ENCODE measurements at places on chromosomes 13 and 19. TPM values are rescaled to one million over a fixed set of nuclear protein-coding genes. Genes with fewer than 3 reads are reported as not detected.

DNA sequence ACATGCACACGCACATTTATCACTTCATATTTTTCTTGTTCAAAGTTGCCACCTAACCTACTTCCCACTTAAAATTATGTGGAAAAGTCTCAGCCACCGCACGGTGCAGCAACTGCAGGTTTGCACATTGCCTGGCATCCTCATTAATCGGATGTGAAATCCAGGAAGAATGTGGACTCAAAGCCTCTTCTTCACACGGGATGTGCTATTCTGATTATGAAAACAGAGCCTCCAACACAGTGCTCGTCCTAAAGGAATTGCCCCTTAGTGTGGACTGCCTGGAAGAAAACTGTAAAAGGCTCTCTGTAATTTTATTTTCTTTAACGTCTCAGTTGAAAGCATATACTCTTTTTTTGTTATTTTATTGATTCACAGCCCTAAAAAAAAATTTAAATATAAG, 1303.5 kb downstream of the EFNB2 start:
- DNase-seq = no peak

DNA sequence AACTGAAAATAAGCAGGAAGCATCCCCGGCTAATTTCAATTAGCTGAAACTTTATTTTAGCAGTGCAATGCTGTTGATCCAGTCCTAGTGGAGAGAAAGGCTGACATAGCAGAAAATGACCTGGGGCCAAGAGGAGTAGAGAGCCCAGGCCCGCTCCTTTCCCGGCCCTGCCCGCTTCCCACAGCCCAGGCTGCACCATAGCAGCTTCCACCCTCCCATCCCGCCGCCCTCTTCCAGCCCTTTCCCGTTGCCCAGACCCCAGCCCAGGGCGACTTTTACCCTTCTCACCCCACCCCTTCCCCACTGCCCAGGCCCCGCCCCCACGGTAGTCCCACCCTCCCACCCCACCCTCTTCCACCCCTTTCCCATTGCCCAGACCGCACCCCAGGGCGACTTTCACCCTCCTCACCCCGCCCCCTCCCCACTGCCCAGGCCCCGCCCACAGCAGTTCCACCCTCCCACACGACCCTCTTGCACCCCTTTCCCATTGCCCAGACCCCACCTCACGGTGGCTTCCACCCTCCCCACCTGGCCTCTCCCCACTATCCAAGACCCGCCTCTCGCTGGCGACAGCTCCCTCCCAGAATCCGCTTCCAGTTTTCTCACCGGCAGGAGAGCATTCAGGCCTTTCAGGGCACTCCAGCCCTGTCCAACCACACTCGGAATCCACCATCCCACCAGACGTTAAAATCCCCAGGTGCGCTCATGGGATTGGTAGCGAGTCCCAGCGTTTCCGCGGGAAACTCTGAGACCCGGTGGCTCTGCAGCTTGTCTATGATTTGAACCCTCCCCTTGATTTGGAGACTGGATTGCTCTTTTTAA, 8.3 kb downstream of the ZNF160 start:
- no peak for DNase-seq

DNA sequence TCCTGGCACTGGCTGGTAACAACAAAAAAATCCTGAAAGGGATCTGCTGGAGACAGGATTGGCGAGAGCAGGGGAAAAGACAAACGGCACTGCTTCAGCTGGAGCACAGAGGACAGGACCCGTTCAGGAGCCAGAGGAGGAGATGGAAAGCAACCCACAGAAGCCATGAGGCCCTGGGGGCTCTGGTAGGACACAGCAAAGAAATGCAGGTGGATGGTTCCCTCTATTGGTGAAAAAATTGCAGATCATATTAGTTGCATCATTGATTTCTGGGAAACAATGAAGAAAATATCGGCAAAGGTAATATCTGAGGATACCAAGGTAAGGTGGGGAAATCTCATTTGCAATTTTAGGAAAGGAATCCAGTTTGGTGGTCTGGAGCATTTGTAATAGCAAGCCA, 25.7 kb upstream of the TPP2 start:
- DNase-seq = no peak

- DNase-seq = no peak
Observed at GRCh38 chr13:104017317-104017716, 951.1 kb upstream of the SLC10A2 start.

GRCh38 chr13:108859197-108860012, 230.0 kb downstream of the MYO16 start:
- no peak for DNase-seq

The DCT gene
- total RNA-seq = not detected
